ENCODE measurements at places on chromosomes 1 and 21. TPM values are rescaled to one million over a fixed set of nuclear protein-coding genes. Genes with fewer than 3 reads are reported as not detected.

Gene EXTL1
- 6.0 TPM for total RNA-seq

Gene GPR161
- 11.3 TPM for total RNA-seq

Gene CHODL
- under 0.01 TPM for total RNA-seq

Gene NID1
- total RNA-seq = 211 TPM

Gene AMPD1
- total RNA-seq = not detected
